NCI-H446 (cell line): ENCODE measurements at places on chromosomes 1 and 21.

- DNase-seq, result peak; percentile 75
Observed at GRCh38 chr1:6269720-6270400, 9.0 kb upstream of the GPR153 start.

DNA sequence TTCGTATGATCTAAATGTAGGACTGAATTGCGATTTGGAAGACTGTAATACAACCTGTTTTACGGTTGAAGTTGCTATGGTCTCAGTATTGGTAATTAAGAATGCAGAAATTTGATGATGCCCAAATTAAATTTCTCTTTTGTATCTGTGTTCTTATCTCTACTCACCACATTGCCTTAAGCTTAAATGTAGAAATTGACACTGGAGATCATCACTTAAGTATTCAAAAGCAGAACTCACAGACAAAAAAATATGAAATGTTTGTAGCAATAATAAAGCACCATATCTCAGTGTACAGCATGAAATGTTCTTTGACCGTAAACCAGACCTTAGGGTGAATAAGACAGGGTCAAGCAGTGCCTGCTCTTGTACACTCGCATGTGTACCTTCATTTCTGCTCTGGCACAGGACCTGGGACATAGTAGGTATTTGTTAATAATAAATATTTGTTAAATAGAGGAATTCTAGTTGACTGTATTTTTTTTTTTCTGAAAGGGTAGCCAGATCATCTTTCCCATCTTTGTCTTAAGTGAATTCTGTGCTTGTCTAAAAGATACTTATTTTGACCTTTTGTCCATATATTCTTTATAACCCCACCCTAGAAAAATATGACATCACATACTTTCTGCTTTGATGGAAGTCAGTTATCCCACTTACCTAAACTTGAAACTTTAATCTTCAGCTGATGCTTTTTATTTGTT, 1.5 kb downstream of the CDC7 start:
- no peak for DNase-seq

DNA sequence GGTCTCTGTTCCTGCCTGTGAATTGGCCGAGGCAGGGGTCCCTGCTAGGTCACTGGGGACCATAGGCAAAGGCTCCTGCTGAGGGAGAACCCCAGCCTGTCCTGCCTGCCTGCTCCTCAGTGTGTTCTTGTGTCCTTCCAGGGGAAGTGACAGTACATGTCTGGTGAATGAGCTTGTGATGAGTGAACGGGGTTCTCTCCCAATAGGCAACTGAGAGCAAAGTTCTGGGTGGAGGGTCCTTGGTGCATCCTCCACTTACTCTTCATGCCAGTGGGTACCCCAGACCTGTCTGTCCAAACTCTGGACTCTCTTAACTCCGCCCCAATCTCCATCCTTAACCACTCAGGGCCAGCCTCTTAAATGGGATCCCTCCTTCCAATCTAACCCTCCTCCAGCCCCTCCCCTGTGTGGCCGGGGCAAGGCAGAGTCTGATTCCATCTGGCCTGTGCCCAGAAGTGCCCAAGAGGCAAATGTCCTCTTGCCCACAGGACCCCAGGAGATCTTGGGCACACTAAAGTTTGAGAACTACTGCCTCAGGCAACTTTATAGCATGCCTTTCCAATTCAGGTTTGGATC, 2.0 kb downstream of the XKR8 start:
- no peak for DNase-seq

- no peak for DNase-seq
Observed at GRCh38 chr21:38712071-38712470, 93.7 kb upstream of the ETS2 start.

DNA sequence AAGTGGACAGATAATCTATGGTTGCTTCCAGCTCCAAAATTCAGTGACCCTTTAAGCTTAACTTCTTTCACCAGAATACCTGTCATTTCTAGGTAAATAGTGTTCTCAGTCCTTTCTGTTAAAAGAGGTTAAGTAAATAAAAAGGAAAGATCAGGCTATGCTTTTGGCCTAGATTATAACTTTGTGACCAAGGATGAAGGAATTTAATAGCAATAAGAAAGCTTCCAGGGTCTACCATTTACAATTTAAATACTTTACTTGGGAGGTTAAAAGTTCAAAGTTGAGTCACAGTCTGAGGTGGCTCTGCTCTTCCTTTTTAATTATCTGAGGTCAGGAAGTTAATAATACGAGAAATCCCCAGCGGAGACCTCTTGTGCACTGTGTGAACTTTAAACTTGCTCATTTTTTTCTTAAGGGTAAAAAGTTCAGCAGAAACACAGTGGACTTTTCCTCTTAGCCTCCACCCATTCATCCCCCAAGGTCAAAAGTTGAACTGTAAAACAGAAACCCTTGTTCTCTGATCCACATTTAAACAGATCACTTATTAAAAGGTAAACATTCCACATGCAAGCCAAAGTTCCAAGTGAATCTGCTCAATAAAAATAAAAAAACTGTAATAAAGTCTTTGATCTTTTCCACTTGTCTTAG, 187.1 kb downstream of the NRIP1 start:
- no peak for DNase-seq

- DNase-seq, result no peak
Observed at GRCh38 chr1:2230781-2231531, 2.8 kb downstream of the SKI start.

DNA sequence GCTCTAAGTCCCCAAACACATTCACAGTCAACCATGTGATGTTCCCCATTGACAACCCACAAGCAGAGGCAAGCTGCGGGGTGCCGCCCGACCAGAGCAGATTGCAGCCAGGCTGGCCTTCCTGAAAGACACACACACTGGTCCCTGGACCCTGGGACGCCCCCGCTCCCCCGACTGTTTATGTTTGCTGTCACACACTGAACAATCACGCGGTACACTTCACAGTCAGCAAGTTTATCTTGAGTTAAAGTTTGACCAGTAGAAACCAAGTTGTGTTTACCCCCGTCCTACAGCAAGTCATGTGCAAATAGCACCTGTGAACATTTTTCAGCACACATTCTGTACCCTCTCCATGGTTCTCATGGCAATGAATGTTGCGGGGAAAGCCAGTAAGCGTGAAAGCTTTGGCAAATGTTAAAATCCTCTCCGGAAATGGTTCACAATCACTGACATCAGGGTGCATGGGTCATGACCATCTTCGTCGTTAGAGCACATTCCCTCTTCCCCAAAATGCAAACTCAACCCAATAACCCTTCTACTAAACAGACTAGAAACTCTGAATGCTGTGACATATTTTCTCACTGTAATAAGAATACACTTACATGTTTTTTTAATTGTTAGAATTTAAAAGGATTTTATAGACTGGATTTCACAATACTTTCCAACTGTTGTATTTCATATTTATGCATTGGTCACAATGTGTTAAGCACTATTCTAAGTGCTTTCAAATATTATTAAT, 33.3 kb upstream of the IRF2BP2 start:
- no peak for DNase-seq

GRCh38 chr1:4175566-4176405, 275.7 kb upstream of the C1orf174 start:
- DNase-seq, result no peak

- no peak for DNase-seq
Observed at GRCh38 chr1:162682013-162682419, 49.8 kb downstream of the DDR2 start.

GRCh38 chr1:242623756-242624155, 99.3 kb upstream of the PLD5 start:
- DNase-seq, result no peak

- DNase-seq, result no peak
Observed at GRCh38 chr1:17617787-17618557, 78.5 kb downstream of the ARHGEF10L start.

DNA sequence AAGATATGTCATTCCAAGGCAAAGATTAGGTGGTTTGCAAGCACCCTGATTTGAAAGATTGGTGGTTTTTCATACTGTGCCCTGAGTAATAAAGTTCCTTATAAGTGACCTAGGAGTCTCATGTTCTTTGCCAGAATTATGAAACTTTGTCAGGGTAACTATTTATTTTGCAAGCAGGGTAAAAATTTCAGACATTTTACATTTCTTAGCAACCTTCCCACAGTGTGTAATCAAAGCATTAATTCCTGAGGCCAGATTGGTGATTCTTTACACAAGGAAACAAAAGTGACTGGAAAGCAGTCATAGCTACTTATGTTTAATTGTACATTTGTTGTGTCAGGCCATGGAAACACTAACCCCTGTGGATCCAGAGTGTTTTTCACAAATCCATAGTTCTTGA, 998.0 kb upstream of the B3GALT2 start:
- no peak for DNase-seq

- no peak for DNase-seq
Observed at GRCh38 chr1:204250428-204251030, 36.7 kb upstream of the GOLT1A start.

DNA sequence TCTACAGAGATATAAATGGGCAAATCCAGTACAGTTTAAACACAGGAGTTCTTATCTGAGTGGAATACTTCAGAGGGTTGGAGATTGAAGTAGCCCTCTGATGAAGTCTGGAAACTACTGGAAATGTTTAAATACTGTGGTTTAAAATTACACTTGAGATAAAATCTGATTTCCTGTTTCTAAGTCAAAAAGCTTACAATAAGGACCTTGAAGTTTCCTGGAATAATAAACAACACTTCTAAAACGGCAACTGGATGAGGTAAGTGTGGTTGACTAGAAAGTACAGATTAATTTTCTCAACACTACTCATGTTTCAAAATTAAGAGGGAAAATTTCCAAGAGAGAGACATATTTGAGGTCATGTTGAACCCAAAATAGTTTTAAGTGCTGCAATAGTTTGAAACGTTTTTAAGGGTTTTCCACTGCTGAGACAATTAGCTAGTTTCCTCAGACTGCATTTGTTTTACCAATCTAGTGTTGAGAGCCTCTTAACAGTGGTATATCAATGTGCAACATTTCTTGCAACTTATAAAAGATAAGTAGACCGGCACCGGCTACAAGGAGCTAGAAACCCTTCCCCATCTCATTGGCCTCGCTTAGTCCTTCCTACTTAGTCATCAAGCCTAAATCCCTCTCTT, 27.4 kb downstream of the KCNA3 start:
- no peak for DNase-seq
